ENCODE measurements at places on chromosomes 11 and 22. TPM values are rescaled to one million over a fixed set of nuclear protein-coding genes. Genes with fewer than 3 reads are reported as not detected.

DNA sequence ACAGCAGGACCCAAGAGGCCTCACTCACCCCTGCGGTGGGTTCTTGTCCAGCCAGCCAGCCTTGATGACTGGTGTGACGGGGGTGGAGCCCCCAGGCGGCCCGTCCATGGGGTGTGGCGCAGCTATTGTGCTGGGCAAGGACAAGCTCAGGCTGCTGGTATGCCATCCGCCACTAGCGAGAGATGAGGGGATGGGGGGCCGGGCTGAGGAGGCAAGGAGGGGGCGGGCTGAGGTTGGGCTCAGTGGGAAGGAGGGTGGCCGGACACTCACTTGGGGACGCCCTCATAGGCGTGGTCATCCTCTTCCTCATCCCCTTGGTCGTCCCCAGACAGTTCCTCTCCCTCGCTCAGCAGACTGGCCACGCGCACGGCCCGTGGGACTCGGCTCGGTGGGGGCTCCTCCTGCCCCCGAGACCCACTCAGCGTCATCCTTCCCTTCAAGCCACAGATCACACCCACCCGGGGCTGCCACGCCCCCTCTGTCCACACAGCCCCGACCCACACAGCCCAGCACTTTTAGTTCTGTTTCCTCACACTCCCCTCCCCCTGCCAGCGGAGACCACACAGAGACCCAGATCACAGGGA lies 38.0 kb upstream of the PDE2A start:
- peaks cover 14% of the 10 kb centered on the region for H3K36me3 ChIP-seq
- peaks cover 14% of the 10 kb centered on the region for H3K4me1 ChIP-seq
- no peaks in the 10 kb centered on the region for H3K27me3 ChIP-seq
- H3K4me3 ChIP-seq, result no peak overlapping the region
- peak overlapping the region; percentile 64 for H3K27ac ChIP-seq

The YPEL1 gene
- 7.7 TPM for total RNA-seq

The KCNQ1 gene
- 4.3 TPM for total RNA-seq

DNA sequence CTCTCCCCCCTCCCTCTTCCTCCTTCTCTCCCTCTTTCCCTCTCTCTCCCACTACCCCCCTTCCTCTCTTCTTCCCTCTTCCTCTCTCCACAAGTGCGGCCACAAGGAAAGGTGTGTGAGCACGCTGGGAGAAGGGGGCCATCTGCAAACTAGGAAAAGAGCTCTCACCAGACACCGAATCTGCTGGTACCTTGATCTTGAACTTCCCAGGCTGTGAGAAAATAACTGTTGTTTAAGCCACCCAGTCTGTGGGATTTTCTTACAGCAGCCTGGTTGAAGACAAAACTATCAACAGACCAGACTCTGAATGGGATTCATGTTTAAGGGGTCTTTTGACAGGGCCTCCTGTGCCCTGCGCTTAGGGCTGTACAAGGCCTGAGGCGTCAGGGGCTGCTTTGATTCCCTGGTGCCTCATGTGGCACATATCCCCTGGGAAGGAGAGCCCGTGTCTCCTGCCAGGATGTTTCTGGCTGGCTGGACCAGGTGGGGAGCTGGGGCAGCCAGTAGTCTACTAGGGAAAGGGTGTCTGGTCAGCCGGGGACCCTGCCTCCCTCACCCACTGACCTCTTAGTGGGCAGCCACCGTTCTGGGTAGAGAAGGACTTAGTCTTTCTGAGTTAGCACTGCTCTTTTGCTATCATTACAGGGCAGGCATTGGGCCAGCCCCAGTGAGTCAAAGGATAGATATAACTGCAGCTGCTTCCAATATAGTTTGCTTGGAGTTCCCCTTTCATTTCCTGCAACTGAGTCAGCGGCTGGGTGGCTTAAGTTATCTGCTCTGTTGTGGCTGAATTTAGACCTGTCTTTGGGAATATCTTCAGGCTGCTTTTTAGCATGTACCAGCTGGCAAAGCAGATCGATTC lies 6.2 kb downstream of the PANX1 start:
- no peak for DNase-seq
- H3K27ac ChIP-seq, result no peak overlapping the region
- no peaks in the 10 kb centered on the region for H3K27me3 ChIP-seq
- peaks cover 56% of the 10 kb centered on the region for H3K4me1 ChIP-seq

DNA sequence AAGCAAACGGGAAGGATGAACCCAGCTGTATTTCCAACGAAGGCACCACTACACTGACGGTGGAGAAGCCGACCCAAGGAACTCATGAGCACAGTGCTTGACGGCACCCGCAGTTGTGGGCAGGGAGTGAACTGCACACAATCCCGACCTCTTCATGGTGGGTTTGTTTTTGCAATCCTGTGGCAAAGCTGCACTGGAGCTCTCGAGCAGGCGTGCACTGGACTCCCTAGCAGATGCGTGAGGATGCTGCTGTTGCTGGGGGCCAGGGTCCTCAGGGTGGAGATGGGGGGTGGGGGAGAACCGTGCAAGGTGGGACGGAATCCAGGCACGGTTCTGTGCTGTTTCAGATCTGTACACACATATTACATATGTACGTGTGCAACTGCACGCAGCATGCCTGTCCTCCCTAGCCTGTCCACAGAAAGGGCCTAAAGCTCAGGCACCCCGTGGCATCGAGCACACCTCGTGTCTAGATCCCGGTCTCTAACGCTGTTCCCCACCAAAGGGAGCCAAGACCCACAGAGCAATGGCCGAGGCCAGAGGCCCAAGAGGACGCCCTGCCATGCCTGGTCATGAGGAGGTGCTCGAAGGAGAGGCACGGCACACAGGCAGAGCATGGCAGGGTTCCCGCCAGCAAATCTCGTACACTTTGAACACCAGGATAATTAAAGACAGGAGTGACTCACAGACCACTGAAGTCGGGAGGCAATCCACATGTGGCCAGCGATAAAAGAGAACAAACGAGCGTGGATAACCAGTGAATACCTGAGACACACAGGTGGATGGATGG lies 17.6 kb downstream of the ALG12 start:
- H3K4me3 ChIP-seq, result no peak overlapping the region
- H3K4me1 ChIP-seq, result no peaks in the 10 kb centered on the region
- no peak for DNase-seq
- no peaks in the 10 kb centered on the region for H3K27me3 ChIP-seq

The GLB1L3 gene
- 35.9 TPM for total RNA-seq

DNA sequence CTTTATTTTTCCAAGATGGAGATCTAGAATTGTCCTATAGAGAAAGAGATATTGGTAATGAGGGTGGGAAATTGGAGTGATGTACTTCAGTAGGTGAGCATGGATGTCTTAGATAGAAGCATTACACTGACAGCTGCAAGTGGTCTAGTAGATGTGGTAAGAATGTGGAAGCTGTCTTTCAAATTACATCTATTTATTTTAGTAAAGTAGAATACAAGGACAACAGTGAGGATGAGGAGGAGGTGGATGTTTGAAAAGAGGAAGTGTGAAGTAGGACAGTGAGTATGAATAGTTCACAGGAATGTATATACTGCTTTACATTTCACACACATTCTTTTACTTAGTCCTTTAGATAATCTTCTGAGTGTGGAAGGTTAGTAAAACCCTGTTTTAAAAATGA lies 64.2 kb downstream of the HIPK3 start:
- H3K36me3 ChIP-seq, result no peaks in the 10 kb centered on the region
- no peak overlapping the region for H3K27ac ChIP-seq
- DNase-seq, result no peak
- no peak overlapping the region for H3K4me3 ChIP-seq
- H3K27me3 ChIP-seq, result no peaks in the 10 kb centered on the region
- H3K4me1 ChIP-seq, result peaks cover 13% of the 10 kb centered on the region

The ENDOD1 gene
- 3.3 TPM for total RNA-seq

DNA sequence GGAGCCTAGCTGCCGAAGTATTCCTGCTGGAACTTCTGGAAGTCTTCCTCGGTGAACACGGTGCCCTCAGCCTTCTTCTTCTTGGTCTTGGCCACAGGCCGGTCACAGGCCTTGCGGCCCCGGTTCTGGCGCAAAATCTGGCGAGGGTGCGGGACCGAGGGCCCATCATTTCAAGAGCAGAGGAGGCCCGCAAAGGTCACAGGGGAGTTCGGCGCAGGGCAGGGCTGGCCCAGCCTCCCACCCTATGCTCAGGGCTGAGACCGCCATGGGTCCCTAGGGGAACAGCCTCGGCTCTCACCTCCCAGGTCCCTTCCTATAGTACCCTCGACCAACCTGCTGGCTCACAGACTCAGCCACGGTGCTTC lies 3.1 kb downstream of the RPS19BP1 start:
- peaks cover 22% of the 10 kb centered on the region for H3K36me3 ChIP-seq
- peaks cover 67% of the 10 kb centered on the region for H3K4me1 ChIP-seq
- no peaks in the 10 kb centered on the region for H3K27me3 ChIP-seq
- H3K27ac ChIP-seq, result peak overlapping the region; percentile 74
- no peak overlapping the region for H3K4me3 ChIP-seq

GRCh38 chr22:28894807-28895206 lies 11.4 kb downstream of the ZNRF3 start:
- H3K4me1 ChIP-seq, result peaks cover 85% of the 10 kb centered on the region
- no peaks in the 10 kb centered on the region for H3K36me3 ChIP-seq
- H3K27me3 ChIP-seq, result no peaks in the 10 kb centered on the region

DNA sequence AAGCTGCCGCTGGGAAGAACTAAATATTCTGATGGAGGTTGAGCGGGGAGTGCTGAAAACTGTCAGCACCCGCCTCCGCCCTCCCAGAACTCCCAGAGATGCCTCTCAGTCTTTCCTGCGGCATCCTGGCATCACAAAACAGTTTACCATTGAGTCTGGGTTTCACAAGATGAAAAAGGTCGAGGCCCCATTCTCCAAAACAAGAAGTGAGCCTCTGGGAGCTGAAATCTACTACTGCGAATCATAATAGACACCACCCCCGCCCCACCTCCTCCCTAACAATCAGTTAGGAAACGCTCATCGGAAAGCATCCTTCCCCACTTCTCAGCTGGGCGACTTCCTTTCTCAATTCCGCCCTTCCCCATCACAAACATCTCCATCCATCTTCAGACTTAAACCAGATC lies 1.0 kb downstream of the SUN2 start:
- H3K4me1 ChIP-seq, result peaks cover 19% of the 10 kb centered on the region
- peak overlapping the region; percentile 75 for H3K4me3 ChIP-seq
- no peak for DNase-seq
- H3K27ac ChIP-seq, result peak overlapping the region; percentile 64

- DNase-seq, result no peak
- no peak overlapping the region for H3K27ac ChIP-seq
- H3K4me3 ChIP-seq, result no peak overlapping the region
- H3K27me3 ChIP-seq, result peaks cover 8% of the 10 kb centered on the region
Observed at GRCh38 chr11:65777241-65777640, 3.5 kb downstream of the AP5B1 start.

DNA sequence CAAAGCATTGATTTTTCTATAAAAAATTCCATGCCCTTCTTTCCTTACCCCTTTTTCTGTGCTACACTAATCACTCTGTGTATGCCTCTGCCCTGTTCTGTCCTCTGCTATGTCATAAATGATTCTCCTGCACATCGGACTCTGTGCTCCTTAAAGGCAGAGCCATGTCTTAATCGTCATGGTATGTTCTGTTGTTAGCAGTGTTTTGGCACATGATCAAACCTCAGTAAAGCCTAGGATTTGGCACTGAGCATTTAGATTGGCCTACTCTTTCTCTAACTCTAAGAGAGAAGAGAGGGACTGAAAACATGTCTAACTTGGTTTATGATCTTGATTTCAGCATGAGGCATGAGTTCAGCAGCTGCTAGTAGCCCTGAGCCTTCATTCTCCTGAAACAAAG lies 266.9 kb downstream of the AASDHPPT start:
- no peaks in the 10 kb centered on the region for H3K27me3 ChIP-seq
- H3K36me3 ChIP-seq, result peaks cover 4% of the 10 kb centered on the region
- H3K4me3 ChIP-seq, result no peak overlapping the region

The PHOX2A gene
- 1.6 TPM for total RNA-seq

All from WTC11 (cell line).